NB4 (cell line): ENCODE measurements at places on chromosomes 4 and X.

DNA sequence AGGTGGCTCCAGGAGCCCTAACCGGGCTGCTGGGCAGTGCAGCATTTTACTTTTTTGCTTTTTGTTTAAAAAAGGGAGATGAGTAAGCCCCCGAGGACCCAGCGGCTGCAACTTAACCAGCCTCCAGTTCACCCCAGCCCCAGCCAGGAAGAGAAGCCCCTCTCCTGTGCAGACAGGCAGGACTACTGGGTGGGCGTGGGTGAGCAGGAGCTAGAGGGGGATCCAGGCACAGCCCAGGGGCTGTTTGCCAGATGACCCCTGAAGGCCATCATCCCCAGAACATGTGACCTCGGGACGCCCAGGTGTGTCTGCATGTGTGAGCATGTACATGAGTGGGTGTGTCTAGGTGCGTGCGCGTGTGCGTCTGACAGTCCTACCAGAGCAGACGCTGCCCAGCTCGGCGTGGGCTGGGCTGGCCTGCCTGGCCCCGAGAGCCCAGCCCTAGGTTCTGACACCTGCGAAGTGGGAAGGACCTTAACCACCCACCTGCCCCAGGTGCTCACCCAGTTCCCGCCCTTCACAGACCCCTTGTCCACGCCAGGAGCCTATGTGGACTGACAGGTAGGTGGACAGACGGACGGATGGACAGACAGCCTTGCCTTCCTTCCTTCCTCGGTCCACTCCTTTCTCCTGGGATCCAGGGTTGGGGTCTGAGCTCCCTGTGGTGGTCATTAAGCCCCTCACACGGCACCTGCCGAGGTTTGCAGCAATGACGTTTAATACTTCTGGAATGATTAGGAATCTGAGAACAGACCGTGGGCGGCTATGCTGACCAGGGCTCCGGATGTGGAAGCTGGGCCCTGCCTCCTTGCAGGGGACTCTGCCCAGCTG, 7.8 kb upstream of the HAUS3 start:
- DNase-seq: no peak

DNA sequence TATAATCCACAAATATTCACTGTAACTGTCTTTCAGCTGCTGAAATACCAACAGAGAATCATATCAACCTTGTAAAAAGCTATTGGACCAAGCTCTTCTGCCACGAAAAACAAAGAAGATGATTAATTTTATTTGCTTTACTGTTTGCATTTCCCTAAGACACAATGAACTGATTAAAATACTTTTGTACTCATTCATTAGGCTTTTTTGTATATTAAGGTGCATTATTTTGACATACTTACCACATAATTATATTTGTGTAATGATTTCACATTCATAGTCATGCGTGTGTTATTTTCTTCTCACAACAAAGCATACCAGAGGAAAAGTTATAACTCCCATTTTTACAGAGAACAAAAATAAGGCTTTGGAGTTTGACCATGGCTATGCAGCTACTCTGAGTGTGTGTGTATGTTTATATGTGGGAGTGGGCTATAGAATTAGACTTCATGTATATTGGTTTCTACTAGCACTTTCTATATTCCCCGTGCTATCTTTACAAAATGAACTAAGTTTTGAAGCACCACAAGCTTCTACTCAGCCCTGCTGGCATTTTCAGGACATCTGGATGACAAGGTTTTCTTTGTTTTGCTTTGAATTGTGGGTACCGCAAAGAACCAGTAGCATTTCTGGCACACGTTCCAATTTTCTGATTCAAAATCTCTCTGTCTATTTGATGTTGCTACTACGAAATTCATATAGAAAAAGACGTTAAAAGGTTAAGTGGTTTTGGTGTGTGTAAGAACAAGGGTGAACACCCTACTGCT, 11.0 kb upstream of the FGF5 start:
- no peak for DNase-seq

GRCh38 chr4:102285831-102286230, 59.5 kb downstream of the SLC39A8 start:
- DNase-seq: no peak

- DNase-seq: no peak
Measured at GRCh38 chrX:63768760-63769159, 16.3 kb downstream of the ARHGEF9 start.

- no peak for DNase-seq
Measured at GRCh38 chr4:75985116-75985515, 5.6 kb downstream of the SDAD1 start.

DNA sequence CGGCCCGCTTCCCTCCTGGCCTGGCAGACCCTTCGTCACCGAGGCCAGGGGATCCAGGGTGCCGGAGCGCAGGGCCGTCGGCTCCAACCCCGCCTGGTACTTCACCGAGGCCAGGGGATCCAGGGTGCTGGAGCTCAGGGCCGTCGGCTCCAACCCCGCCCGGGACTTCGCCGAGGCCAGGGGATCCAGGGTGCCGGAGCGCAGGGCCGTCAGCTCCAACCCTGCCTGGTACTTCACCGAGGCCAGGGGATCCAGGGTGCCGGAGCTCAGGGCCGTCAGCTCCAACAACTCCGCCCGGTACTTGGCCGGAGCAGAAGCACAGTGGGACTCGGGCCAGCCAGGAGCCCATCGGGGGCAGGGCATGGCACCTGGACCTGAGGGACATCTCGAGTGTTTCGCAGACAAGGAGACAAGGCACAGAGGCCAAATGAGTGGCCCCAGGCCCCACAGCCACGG, 85.1 kb downstream of the FAM53A start:
- DNase-seq: no peak
